ENCODE measurements at places on chromosomes 13 and 19.
A peak's percentile ranks its signal among the peaks of the same experiment; 100 is the strongest.

DNA sequence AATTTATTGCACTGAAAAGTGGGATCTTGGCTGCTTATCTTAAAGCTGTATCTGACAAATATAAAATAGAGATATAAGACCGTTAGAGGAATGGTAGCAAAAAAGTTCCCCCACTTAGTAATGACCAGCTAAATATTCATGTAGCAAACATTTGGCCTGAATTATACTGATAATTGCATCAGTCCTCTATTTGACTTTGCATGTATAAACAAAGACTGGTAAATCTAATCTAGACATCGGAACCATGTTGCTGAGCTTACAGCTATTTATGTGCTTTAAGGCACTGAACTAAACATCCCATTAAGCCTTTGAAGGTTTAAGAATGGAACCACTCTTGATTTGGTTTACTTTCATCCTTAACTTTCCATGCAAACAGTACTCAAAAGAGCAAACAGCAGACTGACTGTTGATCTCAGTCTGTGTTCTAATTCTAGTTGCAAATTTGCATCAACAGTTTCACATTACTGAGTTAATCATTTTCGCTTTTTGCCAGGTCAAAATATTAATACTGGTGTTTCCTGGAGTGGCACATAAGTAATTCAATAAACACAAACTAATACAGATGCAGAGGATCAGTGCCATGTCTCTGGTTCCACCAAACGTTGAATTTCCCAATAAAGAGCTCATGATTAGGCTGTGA lies 203.5 kb upstream of the HTR2A start:
- no peak for DNase-seq

DNA sequence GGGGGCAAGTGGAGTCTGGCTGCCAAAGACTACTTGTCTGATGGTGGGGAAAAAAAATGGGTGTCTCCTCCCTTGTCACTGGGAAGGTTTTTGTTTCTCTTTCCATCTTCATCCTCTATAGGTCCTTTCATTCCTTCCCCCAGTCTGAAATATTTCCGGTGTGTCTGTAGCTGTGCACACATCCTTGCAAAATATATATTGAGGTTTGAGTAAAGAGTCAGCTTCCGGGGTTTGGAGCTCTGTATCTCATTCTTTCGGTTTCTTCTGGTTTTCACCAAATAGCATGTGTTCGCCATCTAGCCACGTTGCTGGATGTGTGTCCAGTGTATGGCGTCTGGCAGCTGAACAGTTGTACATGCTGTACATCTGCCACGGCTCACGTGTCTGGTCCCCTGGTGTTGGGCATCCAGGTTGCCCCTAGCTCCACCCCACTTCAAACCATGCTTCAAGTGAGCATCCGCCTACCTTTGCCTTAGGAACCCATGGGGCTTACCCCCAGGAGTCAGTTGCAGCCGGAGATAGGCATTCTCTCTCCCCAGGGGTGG lies 142.2 kb downstream of the SIPA1L3 start:
- DNase-seq = peak; percentile 15

GRCh38 chr13:22014469-22014868 lies 343.6 kb downstream of the FGF9 start:
- DNase-seq = no peak

DNA sequence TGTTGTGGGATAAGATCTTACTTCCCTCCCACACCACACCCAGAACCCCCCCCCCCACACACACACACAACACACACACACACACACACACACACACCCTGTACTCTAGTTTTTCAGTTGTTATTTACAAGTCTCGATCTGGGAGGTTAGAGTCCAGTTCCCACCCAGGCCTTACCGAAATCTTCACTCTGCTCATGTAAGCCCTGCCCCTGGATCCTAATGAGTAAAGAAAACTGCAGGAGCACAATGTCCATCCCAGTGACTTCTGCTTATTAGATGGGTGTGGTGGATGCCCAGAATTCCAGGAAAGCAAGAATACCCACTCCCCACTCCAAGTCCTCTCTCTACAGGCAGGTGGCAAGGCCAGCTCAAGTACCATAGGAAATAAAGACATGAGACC lies 23.0 kb downstream of the STARD13 start:
- no peak for DNase-seq

Data from activated T-helper 1 cell treated with anti-CD3 and anti-CD28 coated beads, Interleukin-2, amount 50 U/mL, for 16 hours (primary cell).